ENCODE measurements at places on chromosomes 7 and 10.

- DNase-seq, result peak; percentile 80
Observed at GRCh38 chr7:140176811-140177702, at the start of gene KDM7A. Gene KDM7A (minus strand): TSS chr7:140176983. CDS start chr7:140176937, 46 bp downstream.

DNA sequence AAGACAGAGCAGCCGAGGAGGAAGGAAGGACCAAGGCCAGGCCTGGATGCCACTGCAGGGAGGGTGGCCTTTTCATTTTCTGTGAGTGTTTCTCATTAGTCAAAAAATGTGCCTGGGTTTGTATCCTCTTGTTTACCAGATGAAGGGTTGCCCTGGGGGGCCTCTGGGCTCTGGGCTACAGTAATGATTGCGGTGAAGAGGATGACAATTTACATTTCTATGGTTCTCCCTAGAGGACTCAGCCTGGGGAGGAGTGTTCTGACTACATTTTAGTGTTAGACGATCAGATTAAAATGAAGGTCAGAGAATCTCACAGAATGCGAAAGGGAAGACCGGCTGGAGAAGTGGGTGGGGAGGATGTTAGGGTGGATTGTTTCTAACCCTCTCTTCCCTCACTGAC is 108.0 kb upstream of the KMT2C start:
- no peak for DNase-seq

GRCh38 chr7:151512353-151512752 is 7.3 kb downstream of the RHEB start:
- no peak for DNase-seq

DNA sequence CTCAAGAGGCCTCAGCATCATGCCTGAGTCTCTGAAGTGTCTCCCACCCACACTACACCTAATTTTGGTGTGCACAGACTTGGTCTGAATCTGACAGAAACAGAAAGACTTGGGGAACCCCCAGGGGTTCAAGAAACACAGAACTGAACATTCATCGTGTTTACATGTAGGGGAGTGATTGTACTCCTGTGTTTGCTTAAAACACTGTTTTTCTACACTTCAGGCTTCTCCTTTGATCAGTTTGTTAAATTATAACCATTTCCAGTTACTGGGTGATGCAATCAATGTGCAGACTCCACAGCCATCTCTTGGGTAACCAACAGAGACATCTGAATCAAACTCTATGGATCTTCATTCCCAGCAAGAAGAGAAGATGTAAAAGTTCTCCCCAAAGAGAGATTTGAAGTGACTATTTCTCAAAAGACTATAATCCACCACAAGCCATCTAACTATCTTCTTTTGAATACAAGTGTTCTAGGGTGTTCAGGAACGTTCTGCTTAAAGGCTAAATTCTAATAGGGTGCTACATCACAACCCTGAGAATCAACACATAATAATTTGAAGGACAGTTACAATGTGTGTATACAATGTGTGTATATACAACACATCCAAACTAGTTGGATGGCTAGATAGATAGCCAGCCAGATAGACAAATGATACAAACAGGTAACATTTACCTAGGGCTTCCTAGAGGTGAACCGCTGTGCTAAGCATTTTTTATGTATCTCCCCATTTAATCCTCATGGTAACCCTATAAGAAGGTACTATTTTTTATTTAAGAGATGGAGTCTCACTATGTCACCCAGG is 34.2 kb downstream of the DNAJC12 start:
- no peak for DNase-seq

DNA sequence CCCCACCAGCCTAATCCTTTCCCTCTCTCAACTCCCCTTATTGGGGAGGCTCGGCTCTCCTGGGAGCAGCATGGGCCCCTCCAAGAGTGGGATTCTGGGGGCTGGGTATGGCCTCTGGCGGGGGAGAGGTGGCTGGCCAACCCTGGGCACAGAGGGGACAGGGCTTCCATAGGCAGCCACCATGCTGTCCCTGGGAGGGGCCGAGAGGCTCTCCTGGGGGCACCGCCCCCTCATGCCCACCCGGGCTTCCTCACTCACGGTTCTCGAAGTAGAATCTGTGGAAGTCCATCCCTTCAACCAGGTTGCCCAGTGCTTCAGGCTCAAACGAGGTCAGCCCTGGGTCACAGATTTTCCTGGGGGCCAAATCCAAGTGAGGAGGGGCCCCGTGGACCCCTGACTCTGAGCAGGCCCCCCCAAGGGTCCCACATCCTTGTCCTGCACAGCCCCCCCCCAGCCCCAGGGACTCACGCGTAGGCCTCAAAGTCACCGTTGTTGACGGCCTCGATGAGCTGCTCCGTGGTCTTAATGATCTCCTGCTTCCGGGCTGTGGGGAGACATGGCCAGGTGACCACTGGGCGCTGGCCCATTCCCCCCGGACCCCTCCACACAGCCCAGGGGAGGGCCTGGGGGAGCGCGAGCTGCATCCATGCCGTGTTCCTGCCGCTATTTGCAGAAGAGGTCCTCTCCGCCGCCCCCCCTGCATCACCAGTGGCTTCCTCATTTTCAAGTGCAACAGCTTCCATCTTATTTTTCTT is 19.8 kb downstream of the YKT6 start:
- no peak for DNase-seq

GRCh38 chr10:6273351-6273750 is 70.6 kb downstream of the PFKFB3 start:
- no peak for DNase-seq

DNA sequence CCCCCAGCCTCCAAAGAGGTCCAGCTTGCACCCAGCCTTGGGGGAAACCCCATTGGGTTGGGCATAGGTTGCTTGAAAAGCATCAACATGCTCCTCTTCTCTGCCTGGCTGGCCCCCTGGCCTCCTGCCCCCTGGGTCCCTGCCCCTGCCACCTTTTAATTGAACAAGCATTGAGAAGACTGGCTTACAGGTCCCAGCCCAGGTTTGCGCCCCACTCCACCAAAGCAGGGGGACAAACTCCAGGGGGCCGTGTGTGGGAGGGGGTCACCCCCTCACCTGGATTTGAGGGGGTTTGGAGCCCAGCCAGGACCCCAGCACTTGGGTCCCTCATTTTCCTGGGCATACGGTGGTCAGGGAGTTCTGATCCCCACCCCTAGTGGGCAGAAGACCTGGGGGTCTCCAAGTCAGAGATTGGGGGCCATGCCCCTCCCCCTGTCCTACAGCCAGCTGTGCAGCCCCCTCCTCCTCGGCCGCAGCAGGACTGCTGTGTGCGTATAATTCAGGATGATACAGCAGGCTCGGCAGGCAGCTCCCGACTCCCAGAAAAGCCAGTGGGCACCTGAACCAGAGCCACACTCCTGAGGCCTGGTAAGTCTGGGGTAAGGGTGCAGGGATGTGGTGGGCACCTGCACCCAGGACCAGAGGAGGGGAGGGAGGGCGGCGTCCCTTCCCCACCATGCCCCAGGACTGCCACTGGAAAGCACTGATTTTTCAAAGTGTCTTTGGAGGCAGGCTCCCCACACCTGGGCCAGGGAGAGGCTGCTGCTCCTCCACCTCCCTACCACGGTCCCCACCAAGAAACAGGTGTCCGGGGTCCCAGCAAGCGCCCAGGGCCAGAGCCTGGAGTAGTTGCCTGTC is 1.7 kb downstream of the ELFN1 start:
- DNase-seq, result no peak

DNA sequence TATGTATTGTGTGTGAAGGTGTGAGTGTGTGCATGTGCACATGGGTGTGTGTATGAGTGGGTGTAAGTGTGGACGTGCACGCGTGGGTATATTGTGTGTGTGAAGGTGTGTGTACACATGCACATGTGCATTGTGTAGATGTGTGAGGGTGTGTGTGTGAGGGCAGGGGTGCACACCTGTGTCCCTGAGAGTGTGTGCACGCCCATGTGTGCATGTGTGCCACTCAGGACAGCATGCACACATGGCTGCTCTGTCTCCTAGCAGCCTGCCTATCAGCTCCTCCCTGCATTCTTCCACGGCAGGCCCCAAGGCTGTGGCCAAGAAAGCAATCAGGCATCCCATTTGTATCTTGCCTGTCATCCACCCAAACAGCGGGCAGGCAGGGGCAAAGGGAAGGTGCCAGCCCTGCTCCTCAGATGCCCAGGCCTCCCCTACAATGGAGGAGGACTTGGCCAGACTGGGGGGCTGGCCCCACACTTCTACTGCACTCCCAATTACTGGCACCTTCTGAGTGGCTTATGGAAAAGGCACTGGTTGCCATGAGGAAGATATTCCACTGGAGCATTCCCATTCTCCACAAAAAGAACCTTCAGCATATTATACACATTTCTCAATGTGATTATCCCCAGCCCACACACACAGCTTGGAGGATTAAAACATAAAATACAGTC is 380.4 kb upstream of the ZMIZ1 start:
- no peak for DNase-seq

DNA sequence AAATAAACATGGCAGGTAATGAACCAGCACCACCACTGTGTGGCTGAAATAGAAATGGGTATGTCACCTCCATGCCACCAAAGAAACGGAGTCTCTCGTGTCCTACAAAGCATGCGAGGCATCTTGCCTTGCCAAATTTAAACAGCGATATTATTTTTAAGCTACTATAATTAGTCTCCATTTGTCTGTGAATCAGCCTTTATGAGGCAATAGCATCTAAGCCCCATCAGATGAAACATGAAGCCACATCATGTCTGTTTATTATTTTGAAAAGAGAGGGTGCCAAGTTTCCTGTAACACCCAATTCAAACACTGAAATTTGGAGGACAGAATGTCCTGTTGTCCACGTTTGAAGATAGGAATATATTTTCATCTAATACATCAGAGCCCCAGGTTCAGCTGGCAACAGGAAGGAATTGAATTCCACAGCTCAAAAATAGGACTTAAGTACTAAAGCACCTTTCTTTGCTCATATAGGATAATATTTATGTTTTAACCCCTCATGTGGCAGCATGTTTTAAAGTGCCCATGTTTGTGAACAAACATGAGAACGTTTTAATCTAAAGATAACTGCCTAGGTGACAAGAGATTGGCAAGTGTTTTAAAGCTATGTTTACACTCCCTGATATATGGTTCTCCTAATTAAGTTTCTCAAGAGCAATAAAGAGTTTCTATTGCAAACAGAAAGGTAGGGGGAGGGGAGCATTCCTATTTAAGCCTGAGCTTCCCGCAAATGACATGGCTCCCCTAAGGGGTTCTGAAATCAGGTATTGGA is 86.8 kb downstream of the SORBS1 start:
- no peak for DNase-seq

DNA sequence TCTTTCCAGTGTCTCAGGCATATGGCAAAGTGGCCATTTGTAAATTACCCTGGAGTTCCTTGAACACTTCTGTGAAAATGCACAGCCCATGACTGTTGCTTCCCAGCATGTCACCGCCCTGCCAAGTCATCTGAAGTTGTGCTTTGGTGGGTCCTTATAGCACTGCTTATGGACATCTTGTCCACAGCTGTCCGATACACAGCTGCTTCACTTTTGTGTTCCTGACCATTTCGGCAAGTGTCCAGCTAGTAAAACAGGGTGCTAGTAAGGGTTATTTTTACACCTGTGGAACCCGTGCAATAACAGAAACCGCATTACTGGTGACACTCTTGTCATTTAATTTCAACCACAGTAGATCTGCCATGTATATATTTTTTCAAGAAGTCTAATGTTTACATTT is 29.7 kb downstream of the PIP4K2A start:
- DNase-seq, result no peak

GRCh38 chr7:95478272-95479037 is 7.3 kb upstream of the ASB4 start:
- no peak for DNase-seq

DNA sequence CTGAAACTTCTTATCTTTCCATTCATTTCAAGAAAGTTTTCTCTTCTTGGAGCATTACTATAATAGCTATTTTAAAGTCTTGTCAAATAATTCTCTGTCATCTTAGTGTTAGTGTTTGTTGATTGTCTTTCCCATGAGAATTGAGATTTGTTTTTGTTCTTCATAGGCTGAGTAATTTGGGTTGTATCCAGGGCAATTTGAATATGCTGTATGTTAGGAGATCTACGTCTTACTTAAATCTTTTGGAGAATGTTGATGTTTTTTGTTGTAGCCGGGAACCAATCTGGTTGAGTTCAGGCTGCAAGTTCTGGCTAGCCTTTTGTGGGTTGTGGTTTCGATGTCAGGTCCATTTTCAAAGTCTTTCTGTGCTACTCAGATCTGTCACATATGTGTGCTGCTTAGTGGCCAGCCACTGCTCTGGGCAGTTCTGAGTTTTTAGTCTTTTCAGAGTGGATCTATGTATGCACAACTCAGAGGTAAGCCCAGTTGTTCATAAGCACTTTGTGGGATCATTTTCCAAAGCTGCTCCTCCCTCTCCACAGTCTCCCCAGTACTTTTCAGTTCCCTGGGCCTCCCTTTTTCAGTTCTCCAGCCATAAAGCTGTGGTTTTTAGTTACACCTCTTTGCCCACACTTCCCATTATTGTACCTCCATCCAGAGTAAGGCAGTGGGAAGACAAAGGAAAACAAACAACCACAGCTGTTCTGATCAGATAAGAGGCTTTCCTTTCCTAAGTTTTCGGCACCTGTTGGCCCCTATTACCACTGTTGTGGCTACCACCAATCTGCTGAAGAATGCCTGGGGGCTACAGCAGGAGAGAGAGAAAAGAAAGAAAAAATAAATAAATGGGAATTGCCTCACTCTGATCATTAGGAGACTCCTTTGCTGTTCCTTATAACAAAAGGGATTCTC is 4.7 kb upstream of the CCNJ start:
- DNase-seq, result no peak

DNA sequence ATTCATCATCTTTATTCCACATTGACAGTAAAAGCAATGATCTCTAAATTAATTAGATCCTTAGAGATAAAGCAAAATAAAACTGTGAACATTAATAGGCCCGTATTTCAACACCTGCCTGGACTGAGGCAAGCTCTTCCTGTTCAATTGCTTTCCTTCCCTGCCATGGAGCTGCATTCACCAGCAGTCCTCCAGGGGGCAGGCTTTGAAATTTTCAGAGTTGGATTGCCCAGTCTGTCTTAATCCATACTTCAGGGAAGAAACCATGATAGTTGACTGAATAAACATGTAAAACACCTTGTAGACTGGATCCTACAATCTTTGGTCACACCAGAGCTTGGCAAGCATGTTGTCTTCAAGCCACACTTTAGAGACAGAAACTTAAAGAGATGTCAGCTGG is 936.6 kb downstream of the NRG3 start:
- DNase-seq, result no peak

GRCh38 chr7:44184206-44184872 is 4.9 kb downstream of the GCK start:
- DNase-seq, result no peak

GRCh38 chr7:82234457-82235049 is 209.0 kb downstream of the CACNA2D1 start:
- no peak for DNase-seq

Data from effector CD8-positive, alpha-beta T cell (primary cell).